SJSA1 (cell line): ENCODE measurements at places on chromosomes 16 and 17. TPM values are rescaled to one million over a fixed set of nuclear protein-coding genes. Genes with fewer than 3 reads are reported as not detected.

Gene CDC6
- total RNA-seq, result 95.8 and 97.8 TPM in 2 replicates

DNA sequence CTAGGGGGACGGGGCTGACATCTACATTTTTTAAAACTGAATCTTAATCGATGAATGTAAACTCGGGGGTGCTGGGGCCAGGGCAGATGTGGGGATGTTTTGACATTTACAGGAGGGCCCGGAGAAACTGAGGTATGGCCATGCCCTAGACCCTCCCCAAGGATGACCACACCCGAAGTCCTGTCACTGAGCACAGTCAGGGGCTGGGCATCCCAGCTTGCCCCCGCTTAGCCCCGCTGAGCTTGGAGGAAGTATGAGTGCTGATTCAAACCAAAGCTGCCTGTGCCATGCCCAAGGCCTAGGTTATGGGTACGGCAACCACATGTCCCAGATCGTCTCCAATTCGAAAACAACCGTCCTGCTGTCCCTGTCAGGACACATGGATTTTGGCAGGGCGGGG lies 21.4 kb downstream of the ADAM11 start:
- DNase-seq, result no peak

Gene SHMT1
- total RNA-seq, result 20.4 and 23.0 TPM in 2 replicates

Gene KRTAP9-8
- total RNA-seq, result not detected in 2 replicates

DNA sequence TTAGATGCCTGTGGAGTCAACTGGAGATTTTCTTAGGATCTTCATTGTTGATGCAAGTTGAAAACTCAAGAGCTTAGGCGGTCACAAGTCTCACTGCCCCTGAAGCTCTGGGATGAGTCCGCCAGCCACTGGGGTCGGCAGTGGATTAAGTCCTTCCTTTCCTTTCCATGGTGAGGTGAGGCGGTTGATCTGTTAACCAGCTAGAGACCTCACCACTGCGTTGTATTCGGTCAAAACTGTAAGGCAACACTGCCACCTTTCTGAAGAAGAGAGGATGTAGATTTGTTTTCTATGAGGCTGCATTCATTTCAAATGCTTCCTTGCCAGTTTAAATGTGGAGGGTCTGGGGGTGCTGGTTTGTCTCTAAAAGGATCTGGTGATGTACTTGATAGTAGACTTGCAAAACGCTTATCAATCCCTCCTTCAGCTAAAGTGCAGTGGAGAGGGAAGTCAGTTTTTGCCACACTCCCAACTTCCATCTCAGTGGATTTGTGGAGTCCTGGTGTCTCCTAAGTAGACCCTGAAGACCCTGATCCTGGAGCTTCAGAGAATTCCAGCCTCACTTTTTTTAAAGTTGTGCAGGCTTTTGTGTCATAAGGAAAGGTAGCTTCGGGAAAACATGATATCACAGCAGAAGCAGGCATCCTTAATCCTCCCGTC lies 1.7 kb downstream of the MYOCD start:
- DNase-seq, result peak; percentile 57

DNA sequence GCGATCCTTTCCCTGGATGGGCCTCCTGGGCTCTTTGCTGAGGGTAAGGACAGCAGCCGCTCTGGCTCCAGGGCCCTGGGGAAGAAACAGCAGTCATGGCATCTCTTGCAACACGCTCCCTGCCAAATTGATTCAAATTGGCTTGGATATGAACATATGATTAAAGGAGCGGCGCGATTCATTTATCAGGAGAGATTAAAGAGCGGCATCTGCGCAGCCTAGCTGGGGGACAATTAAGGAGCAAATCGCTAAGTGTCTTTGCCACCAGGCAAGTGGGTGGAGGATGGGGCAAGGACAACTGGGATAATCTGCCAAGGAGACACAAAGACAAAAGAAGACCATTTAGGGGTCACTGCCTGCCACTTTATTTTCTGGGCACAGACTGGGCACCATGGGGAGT lies 27.8 kb downstream of the PIPOX start:
- DNase-seq, result no peak

DNA sequence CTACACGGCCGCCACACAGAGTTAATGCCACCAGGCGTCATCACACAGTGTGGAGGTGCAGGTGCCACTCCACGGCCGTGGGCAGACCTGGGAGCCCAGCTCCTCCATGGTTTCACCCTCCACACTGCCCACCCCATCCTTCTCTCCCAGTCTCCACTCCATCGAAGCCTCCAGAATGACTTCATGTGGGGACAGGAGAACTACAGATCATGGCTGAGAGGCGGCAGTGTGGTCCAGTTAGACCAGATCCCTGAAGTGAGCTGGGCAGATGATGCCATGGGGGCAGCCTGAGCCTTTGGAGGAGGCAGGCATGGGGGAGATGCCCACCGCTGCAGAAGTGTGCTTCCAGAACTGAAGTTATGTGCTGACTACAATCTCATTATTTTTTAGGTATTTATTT lies 38.0 kb upstream of the FAAP100 start:
- no peak for DNase-seq

DNA sequence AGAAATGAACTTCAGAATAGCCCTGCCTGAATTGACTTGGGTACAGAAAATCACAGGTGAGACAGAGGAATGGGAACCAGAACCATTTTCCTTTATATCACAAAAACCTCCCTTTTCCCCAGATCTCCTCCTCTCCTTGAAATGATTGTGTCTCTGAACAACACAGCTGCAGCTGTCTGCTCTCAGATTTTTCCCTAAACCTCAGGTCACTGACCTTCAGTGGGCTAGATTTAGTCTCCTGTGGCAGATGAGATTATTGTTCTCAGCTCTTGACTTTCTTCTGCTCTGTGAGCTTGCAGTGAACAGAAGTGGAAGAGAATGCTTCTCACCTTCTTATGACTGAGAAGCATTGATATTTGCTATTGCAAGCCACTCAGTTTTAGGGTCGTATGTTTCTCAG lies 92.3 kb upstream of the FAM20A start:
- DNase-seq, result no peak

DNA sequence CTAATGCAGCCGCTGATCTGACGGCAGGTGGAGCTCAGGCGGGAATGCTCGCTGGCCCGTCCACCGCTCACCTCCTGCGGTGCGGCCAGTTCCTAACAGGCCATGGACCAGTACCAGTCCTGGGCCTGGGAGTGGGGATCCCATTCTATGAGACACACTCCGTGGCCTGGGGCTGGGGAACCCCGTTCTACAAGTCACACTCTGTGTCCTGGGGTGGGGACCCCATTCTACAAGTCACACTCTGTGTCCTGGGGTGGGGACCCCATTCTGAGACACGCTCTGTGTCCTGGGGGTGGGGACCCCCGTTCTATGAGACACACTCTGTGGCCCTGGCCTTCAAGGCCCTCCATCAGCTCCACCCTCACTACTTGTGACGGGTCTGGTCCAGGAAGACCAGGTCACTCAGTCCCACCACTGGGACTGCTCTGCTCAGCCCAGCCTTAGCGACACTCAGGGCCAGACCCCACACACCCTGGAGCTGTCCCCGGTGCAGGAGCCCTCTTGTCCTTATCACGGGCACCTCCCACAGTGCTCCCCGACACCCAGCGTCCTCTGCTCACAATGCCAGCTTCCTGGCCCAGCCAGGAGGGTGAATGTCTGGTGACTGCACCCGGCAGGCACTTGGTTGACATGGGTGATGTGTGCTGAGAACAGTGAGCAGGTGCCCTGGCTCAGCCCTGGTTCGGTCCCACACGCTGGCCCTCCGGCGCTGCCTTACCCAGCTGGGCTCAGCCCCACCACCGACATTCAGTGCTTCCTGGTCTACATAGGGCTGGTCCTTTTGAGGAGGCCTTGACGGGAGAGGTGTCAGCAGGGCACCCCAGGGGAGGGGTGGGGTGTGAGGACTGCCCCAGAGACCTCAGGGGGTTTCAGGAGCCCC lies 89.1 kb downstream of the TBC1D16 start:
- peak; percentile 45 for DNase-seq

DNA sequence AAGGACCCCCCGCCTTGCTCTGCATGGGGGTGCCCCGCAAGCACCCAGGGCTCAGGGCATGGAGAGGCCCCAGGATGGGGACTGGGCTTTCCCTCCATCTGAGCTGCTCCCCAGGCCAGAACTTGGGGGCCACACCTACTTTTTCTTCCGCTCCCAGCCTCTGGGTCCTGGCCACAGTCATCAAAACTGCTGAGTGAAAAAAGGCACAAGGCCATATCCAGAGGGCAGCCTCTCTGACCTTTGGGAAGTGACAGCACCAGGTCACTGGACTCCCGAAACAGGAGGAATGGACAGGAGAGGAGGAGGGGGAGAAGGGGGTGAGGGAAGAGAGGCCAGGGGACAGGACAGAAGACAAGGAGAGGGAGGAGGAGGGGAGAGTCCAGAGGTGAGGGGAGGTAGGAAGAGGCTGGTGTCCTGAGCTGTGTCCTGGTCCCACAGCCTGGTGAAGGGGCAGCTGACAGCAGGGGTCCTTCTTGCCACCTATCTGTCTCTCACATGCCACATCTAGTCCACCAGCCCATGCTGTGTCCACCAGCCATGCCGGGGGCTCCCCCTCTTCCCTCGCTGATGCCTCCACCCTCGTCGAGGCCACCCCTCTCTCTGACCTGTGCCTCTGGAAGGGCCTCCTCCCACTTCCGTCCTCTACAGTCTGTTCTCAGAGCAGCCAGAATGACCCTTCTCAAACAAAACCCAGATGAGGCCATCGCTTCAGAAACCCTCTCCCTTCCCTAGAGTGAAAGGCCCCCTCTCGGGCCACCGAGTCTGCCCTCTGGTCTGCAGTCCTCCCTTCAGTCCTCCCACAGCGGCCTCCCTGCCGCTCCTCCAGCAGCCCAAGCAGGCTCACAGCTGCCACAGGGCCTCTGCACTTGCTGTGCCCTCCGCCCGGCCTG lies 73.9 kb upstream of the TOB1 start:
- no peak for DNase-seq

Gene KRT23
- total RNA-seq, result not detected in 2 replicates

Gene ERBB2
- 16.7 and 26.8 TPM in 2 replicates for total RNA-seq

- DNase-seq, result no peak
Observed at GRCh38 chr16:27315333-27316037, 1.7 kb downstream of the IL4R start.

GRCh38 chr17:41825175-41825845 lies 10.7 kb downstream of the NT5C3B start:
- no peak for DNase-seq

GRCh38 chr16:71669926-71670536 lies 44.0 kb downstream of the MARVELD3 start:
- DNase-seq, result no peak

DNA sequence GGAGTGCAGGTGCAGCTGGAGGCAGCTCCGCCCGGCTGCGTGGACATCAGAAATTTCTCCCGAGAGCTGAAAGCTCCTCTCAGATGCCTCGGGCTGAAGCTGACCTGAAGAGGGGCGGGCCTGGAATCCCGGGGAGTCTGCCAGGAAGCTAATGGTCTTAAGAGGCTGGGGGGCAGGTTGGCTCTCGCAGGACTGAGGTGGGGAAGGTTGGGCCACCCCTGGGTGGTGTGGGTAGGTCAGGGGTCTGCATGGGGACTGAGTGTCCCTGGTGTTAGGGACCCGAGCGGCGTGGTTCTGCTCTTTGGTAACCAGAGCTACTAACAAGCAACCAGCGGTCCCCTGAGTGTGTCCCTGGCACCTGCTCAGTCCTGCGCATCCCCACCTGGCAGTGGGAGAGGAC lies 3.5 kb downstream of the CHMP6 start:
- DNase-seq, result no peak

DNA sequence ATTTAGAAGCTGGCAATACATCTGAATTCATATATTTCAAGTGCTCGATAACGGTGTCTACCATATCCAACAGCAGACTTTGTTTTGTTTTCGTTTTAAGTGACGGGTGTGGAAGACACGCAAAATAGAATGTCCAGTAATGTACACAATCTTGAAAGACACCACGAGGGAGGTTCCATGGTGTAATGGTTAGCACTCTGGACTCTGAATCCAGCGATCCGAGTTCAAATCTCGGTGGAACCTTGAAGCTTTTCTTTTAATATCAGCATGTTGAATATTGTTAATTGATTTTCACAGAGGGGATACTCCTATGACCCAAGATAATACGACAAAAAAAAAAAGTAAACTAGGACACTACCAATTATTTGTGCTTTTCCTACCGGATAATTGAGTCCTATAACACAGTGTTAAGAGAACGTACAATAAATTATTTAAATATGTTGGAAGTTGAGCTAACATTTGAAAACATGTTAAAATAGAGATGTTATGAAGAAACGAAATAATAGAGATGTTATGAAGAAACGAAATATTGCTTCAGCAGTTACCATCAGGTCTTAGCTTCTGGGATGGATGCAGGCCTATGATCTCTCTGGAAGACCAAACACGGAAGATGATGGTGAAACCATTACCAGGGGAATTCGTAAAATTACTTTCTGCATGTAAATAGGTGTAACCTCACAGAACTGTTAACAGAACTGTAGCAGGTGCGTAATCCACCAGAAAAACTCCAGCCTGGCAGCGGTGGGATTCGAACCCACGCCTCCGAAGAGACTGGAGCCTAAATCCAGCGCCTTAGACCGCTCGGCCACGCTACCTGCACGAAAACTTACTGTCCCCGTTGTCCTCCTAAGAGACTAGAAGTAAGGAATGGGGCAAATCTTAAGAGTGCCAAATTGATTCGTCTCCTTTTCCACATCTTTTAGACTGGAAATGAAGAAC lies 1.5 kb upstream of the ALOXE3 start:
- DNase-seq, result peak; percentile 87

- peak; percentile 99 for DNase-seq
Observed at GRCh38 chr17:80855948-80856862, 135.4 kb upstream of the CHMP6 start.

DNA sequence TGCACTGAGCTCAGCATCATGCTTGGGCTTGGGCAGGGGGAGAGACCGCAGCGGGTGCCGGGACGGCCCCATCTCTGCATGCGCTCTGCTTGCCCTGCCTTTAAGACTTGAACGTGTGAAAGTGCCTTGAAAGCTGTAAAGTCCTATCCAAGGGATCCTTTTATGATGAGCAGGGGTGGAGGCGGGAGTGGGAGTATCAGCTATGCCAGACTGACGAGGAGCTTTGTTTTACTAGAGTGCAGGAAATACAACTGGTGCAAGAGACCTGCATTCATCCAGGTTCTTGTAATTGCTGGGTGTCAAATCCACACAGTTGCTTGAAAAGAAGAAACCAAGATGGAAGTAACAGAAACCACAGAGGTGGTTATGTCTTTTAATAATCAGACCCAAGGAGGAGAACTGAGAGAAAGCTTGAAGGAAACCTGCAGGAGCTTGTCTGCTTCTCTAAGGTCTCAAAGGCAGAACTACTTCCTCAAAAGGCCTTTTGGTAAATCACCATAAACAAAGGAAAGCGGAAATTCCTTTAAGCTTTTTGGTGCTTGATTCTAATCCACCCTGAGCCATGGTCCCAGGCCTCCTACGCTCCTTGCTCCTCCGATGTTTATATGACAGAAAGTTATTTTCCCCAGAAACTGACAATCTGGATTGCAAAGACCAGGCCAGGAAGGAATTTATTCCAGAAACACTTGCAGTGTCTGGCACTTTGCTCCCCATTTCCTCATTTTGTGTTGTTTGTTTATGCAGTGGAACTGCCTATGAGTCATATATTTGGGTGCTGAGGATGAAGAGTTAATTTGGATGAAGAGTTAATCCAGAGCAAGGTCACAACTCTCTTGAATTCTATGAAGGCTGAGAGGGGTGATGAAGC lies 51.3 kb upstream of the FBXO47 start:
- DNase-seq, result no peak

GRCh38 chr17:79262624-79263023 lies 188.0 kb downstream of the ENGASE start:
- no peak for DNase-seq

- DNase-seq, result no peak
Observed at GRCh38 chr16:4514606-4515005, 24.0 kb downstream of the CDIP1 start.

Gene EFNB3
- not detected in 2 replicates for total RNA-seq

- DNase-seq, result no peak
Observed at GRCh38 chr17:35808240-35808961, 883 bp upstream of the TAF15 start.

- no peak for DNase-seq
Observed at GRCh38 chr17:3973495-3974137, 9.4 kb upstream of the ATP2A3 start.

Gene ABCA6
- not detected in 2 replicates for total RNA-seq
